T-helper 2 cell treated with Interferon-gamma antibody and Interleukin-4, amounts not matched to agents 5 μg/mL and 100 μg/mL, for 36 hours (primary cell): ENCODE measurements at places on chromosomes 11 and 22.

GRCh38 chr11:27693398-27693797 lies 6.9 kb downstream of the BDNF start:
- no peak for DNase-seq

DNA sequence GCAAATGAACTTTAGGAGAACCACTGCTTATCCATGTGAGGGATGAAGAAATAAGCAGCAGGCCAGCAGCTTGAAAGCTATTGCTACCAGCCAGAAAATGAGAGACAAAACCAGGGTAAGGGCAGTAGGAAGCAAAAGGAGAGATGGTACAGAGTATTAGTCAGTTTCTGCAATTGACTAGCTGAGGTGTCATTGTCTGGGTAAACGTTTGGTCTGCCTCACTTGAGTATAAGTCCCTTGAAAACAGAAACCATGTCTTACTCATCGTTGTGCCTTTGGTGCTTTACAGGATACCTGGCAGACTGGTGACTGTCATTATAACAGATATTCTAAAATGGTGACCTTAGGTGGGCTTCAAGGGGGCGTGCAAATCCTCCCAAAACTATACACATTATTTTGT lies 63.9 kb upstream of the USP47 start:
- no peak for DNase-seq

GRCh38 chr22:25395915-25396314 lies 168.6 kb upstream of the GRK3 start:
- DNase-seq = no peak

DNA sequence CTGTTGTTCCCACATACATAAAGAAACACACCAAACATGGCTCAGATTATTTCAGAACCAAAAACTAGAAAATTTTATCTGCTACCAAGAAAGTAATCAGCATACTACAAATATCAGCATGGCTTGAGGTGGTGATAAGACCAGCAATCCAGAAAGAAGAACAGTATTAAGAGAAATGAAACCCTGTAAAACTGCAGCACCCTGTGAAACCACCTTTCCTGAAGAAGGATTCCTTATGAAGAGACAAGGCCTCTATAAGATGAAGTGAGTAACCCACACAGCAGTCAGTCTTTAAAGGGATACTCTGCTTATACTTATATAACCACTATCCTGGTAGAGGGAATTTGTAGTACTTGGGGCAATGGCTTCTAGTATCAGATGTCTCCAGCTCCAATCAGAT lies 49.9 kb downstream of the RSF1 start:
- DNase-seq = no peak

- DNase-seq = no peak
These were observed 16.5 kb downstream of the TUBGCP6 start for GRCh38 chr22:50228366-50228765.

DNA sequence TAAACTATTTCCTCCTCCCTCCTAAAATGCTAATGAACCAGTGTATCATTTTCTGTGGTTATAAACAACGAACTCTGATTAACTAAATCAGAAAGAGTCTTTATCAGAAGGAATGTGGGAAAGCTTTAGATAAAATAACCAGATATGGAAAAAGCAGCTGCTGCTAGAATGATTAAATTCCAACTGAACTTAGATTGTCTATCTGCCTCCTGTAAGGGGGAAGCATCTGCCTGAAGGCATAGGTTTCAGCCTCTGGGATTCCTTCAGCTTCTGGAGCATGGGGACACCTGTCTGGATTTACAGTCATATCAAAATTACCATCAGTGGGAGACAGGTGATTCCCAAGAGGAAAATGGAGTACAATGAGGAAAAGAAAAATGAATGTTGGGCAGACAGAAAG lies 1095.5 kb upstream of the CCDC90B start:
- no peak for DNase-seq
